Thoracic aorta (tissue), 2 donors: ENCODE measurements at places on chromosomes 5 and 9. TPM values are rescaled to one million over a fixed set of nuclear protein-coding genes. Genes with fewer than 3 reads are reported as not detected.
A peak's percentile ranks its signal among the peaks of the same experiment; 100 is the strongest.

DNA sequence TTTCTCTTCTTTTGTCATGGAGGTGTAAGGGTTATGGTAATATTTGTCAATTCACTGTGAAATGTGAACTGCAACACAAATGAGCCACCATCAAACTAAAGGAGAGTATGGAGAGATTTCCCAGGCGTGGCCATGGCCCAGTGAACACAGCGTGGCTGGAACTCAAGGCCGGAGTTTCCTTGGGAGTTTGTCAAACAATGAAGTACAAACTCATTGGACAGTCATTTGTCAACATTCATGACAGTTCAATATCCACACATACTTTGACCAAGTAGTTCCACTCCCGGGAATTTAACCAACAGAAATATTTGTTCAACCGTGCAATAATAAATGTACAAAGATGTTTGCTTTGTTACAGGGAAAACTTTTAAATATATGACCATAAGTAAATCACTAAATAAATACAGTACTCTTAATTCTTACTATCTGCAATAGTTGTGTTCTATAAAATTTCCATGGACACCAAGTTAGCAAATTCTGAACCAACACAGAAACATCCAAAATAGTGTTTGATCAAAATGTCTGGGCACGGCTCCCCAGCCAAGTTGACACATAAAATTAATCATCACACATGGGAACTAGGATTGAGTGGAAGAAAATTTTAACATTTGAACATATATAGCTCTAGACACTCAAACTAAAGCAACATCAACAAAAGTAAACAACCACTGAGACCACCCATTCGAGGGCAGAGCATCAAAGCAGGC, 87.1 kb downstream of the DIRAS2 start:
- no peak for DNase-seq

- DNase-seq = peak; percentile 46
These were observed 65.4 kb upstream of the GARNL3 start for GRCh38 chr9:127199001-127199791.

Gene SLC6A3
- 0.14 TPM for total RNA-seq

Gene HK3
- total RNA-seq = 9.0 TPM

Gene LHX6
- total RNA-seq = 5.0 TPM
